ENCODE measurements at places on chromosomes 3 and 15.

GRCh38 chr3:67605377-67605776 lies 49.0 kb downstream of the SUCLG2 start:
- no peak for DNase-seq

DNA sequence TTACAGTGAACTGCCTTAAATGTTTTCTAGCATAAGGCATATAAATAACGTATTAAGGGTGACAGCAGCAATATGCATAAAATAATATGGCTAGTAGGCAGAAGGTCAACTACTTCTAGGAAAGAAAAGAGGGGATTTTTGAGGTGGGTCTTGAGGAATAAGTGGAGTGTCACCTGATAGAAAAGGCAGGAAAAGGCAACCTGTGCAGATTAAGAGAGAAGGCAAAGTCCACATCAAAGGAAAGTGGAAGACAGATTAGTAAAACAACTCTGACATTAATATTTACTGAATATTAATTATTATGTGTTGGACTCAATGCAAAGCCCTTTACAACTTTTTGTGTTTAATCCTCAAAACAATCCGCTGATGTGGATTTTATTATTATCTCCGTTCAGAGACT lies 2.8 kb downstream of the THOC7 start:
- DNase-seq = no peak

DNA sequence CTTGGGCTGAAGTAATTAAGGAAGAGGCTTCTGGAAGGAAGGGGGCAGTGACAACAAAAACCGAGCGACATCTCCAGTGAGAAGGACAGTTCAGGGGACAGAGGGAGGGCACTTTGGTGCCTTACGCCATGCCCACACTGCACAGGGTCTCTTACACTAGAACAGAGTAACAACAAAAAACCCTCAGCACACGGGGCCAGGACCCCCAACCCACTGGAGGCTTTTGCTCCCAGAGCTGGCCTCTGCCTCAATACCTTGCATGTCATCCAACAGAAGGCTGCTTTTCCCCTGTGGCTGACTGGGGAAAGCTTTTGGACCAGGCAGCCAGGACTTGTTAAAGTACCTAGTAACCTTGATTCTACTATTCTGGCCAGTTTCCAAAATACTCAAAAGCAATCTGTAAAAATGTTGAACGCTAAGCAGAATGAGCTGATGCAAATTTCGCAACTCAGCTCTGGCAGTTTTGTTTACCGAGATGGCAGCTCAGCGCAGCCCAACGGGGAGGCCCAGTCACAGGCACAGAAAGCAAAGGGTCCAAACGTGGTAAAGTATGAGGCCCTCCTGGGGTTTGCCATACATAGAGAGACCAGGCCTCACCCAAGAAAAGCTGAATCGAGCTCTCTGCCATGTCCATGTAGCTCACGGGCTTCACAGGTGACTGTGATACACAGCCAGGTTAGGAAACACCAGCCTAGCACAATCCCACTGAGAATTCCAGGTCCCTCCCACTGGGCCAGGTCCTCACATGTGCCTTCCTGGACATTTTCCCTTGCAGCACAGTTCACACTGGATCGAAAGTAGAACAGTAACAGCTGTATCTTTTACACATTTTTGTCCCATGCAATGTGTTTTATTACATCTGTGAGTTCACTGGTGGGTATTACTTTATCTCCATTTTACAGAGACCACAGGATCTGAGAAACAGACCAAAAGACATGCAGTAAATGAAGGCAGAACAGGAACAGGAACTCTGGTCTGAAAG lies 6.0 kb downstream of the CHCHD4 start:
- DNase-seq = no peak

DNA sequence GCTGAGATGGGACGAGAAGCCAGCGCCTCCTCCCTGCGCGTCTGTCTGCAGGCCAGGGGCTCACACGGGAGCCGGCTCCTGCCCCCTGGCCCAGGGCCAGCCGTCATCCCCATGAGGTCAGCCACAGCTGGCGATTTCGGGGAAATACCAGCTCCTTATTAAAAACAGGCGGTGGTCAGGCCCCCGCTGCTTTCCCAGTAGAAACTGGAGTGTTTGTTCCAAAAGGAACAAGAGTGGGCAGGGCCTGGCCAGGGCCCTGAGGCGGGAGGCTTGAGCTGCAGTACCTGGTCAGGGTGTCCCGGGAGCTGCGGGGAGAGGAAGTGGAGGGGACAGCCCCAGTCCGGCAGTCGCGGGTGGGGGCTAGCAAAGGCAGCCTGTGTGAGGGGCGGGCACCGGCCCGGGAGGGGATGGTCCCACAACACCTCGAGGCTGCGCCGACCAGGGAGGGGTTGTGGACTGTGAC lies 17.8 kb downstream of the MYL3 start:
- no peak for DNase-seq

DNA sequence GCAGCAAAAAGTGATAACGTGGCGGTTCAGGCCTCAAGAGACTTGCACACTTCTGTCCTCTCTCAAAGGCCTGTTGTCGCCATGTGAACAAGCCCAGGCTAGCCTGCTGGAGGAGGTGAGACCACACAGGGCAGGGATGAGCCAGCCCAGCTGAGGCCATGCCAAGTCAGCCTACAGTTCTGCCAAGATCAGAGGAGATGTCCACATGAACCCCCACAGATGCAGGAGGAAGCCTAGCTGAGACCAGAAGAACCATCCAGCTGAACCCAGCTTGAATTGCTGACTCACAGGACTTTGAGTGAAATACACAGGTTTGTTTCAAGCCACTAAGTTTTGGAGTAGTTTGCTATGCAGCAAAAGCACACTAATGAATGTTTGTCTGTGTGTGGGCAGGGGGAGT lies 50.3 kb upstream of the SEC13 start:
- no peak for DNase-seq

- DNase-seq = no peak
Observed at GRCh38 chr15:34311563-34311962, 26.0 kb downstream of the SLC12A6 start.

DNA sequence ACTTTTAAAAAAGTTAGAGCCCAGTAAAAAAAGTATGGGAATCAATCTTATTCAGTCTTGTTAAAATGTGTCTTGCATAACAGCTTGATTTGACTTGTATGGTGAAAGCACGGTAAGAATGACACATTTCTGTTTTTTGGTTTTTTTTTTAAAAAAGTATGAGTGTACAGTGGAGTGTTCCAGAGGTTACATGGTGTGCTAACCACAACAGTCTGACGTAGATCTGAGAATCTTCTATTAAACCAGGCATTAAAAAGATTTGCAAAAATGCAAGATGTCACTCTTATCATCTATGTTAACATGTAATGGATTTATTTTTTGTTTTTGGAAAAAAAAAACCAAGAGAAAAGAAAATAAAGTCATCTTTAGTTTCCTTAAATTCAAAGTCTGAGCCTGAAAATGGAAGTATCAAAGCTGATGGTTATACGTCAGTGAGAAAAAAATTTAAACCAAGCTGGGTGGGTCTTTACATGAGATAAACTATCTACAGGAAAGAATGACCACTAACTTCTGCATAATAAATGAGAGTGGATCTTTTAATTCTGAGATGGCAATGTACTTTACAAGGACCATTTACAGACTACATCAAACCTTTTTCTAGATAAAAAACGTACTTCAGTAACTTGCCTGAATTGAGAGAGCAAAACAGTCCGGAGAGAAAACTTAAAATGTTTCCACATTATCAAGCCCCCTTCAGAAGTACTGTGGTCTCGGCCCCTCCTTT lies 1.6 kb downstream of the GABPB1 start:
- peak; percentile 63 for DNase-seq
